ENCODE measurements at places on chromosomes 2 and 18.
A peak's percentile ranks its signal among the peaks of the same experiment; 100 is the strongest.

DNA sequence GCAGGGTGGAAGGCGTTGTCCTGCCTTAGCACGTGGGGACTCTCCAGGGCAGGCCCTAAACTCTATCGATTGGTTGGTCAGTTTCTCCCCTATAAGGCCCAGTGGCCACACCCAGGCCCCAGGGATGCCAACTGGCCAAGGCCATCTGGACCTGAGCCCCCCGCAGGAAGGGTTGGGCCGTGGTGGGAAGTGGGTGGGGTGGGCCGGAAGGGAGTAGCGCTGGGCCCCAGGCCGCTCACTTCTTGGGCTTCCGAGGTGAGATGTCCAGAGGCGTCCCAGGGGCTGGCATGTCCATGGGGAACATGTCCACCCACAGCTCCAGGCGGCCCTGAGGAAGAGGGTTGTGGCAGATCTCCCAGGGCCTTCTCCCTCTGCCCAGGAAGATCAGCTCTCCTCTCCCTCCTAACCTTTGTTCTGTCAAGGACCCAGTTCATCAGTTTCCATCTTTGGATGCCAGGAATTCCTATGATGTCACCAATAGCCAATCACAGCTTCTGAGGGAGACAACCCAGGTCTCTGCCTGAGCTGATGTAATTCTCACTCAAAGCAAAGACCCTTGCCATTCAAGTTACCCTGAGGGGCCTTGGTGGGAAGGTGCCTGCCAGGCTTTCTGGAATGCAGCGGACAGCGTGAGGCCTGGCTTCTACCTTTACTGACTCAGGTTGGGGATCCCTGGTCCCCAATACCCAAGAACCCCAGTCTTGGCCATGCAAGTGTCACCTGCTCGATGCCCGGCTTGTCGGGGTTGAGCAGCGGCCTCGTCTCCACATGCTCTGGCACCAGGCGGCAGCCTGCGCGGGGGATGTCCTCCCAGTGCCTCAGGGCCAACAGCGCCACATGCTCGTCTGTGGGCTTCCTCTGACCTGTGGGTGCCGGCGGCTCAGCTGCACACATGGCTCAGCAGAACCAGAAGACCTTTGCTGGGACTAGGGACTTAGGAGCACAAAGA, 14.4 kb downstream of the OTOF start:
- DNase-seq: no peak

GRCh38 chr2:187528042-187528441, 26.2 kb downstream of the TFPI start:
- DNase-seq: no peak

DNA sequence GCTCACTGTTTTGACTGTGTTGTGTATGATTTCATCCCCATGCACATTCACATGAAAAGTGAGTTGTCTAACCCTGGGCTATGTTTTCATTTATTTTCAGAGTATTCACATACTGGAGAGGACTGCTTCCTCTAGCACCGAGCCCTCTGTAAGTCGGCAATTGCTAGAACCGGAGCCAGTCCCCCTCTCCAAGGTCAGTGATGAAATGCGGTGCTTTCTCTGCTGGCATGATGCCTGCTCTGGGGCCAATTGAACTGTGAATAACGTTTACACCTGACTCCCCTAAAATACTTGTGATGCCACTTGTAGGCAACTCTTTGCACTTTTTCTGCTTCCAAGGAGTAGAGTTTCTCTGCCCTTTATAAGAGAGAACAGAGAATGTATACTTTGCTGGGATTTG, 126.9 kb downstream of the PRKRA start:
- DNase-seq: no peak

DNA sequence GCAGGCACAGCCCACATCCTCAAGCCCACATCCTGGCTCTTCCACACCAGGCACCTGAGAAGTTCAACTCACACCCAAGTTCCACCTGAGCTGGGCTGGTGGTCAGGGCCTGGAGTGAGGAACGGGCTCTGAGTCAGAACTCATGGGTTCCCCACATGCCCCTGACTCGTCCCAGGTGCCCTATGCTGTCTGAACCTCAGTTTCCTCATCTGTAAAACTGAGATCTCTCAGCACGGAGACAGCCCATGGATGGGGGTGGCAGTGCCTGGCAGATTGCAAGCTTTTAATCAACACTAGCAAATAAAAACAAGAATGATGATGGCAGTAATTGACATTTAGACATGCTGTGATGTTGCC, 307.8 kb downstream of the NDUFA10 start:
- no peak for DNase-seq

GRCh38 chr2:163736433-163737189, 803 bp upstream of the FIGN start:
- peak; percentile 9 for DNase-seq

GRCh38 chr2:160043265-160043664, 19.1 kb downstream of the PLA2R1 start:
- DNase-seq: no peak

DNA sequence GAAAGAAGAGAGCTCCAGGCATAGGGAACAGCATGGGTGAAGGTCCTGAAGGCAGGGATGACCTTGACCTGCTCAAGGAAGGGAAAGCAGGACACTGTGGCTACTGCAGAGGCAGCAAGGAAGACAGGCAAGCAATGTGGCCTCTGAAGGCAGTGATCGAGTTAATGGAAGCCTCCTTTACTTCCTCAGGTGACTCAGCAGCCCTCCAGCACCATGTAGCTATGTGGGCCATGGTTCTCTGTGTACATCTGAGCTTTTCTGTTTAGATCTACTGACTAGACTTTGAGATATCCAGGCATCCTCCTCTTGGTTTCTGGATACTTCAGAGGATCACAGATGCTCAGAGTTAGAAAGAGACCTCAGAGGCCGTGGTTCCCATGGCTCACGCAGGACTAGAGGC, 107.3 kb upstream of the PID1 start:
- DNase-seq: no peak

- no peak for DNase-seq
These were observed 61.4 kb downstream of the CCDC148 start for GRCh38 chr2:158395166-158395565.

GRCh38 chr2:176732780-176733179, 463.5 kb downstream of the MTX2 start:
- DNase-seq: no peak

DNA sequence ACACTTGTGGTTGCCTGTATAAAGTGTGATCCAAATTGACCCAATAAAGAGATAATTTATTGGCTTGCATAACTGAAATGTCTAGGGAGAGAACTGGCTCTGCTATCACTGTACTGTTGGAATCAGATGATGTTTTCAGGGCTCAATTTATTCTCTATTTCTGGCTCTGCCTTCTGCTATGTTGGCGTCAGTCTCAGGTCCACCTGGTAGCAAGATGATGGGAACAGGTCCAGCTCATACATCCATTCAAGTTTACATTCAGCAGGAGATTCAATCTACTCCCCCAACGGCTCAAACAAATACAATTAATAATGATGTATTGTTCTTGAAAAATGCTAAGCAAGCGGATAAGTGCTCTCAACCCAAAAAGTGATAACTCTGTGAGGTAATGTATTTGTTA, 297.7 kb upstream of the SYT4 start:
- no peak for DNase-seq

- no peak for DNase-seq
These were observed 175.3 kb downstream of the PDE11A start for GRCh38 chr2:177897278-177897677.

- DNase-seq: no peak
These were observed 233.1 kb upstream of the MEX3C start for GRCh38 chr18:51430538-51430937.

GRCh38 chr2:176107731-176108181, 676 bp downstream of the HOXD11 start:
- no peak for DNase-seq

GRCh38 chr18:49332706-49333406, 127.6 kb downstream of the DYM start:
- DNase-seq: no peak

DNA sequence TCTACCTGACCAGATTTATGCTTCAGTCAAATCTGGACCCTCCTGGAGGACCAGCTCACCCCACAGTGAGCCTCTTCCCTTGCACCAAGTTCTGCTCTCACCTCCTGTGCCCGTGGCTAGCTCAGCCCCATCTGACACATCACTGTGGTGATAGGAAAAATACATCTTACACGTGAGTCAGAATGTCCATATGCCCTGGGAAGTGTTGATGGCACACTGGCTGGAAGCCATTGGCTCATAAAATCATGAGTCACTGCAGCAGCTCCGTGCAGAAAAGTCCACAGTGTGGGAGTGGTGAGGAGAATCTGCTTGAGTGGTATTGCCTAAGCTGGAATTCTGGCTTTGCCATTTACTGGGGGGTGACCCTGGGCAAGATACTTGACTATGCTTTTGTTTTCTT, 42.6 kb upstream of the RAPGEF4 start:
- peak; percentile 83 for DNase-seq

DNA sequence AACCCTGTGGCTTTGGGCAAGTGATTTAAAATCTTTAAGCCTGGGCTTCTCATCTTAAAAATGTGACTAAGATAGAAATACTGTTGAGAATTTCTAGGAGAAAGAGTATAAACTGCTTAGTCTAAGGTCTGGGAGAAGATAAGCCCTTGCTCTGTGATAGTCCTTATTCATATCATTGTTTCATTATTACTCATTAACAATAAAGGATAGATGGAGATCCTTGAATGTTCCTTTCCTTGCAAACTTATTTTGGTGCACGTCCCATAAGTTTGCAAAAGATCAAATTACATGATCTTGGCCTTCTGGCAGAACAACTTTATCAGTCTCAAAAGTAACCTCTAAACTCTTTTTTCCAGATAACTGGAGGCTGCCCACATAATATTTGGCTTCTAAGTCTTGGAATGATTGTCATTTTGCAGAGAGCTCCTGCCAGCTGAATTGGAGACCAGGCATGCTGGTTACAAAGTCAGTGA, 138.3 kb downstream of the FAM124B start:
- no peak for DNase-seq

- no peak for DNase-seq
These were observed 46.2 kb downstream of the UNC80 start for GRCh38 chr2:209817844-209818271.

DNA sequence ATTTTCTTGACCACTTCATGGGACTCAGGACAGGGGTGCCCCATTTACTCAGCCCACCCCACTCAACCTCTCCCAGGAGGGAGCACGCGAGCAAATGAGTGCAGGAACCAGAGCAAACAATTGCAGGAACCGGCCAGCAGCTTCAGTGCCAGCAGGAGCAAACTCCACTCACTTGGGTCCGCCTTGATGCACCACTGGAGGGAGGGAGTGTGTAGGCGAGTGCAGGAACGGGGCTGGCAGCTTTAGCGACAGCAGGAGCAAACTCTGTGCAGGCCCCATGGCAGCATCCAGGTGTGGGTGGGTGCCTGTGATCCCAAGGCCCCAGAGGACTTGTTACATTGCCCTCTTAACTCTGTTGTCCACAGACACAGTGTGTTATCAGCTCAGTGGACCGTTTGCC, 1667.3 kb upstream of the CELF4 start:
- no peak for DNase-seq

- DNase-seq: no peak
These were observed 3.9 kb downstream of the IL18R1 start for GRCh38 chr2:102359527-102359926.

DNA sequence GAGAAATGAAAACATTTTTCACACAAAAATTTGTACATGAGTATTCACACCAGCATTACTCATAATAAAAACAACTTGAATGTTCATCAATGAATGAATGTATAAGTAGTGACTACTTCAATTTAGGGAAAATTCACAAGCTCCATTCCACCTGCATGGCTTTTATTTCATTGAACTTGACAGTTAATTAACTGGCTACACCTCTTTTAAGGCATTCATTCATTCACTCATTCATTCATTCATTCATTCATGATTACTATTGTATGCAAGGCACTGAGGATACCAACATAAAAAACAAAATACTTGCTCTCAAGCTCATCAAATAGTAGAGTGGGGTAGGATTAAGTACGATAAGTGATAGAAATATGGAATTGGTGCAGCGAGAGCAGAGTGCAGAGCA, 198.3 kb upstream of the DLGAP1 start:
- no peak for DNase-seq

DNA sequence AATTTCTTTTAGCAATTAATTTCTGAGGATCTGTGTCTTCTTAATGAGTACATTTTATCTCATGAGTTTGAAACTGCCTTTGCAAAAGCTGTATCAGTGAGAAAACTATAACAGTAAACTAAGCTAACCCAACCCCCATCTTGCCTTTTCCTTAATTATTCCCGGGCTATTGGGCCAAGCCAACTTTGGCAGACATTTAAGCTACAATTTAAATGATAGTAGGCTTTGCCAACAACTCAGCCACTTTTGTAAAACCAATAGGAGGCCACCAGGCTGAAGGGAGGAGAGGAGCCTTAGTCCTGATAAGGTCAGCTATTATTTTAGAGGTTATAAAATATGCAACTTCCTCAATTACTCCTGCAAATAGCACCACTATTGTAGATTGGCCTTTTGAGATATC, 218.0 kb upstream of the KCNJ3 start:
- DNase-seq: no peak

DNA sequence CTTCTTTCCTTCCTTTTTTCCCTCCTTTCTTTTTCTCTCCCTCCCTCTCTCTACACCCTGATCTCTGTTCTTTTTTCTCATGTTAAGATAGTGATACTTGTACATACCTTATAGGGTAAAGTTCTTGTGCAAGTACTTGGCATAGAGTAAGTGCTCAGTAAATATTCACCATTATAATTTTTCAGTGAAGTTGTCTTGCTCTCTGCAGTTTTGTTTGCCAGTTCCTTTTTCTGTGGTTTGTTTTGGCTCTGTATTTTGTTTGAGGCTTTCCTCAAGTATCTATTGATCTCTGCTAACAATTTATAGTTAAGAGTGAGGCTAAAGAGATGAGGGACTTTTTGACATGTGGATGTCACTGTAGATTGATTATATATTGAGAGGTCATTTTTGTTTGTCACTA, 48.0 kb downstream of the MTX2 start:
- no peak for DNase-seq

DNA sequence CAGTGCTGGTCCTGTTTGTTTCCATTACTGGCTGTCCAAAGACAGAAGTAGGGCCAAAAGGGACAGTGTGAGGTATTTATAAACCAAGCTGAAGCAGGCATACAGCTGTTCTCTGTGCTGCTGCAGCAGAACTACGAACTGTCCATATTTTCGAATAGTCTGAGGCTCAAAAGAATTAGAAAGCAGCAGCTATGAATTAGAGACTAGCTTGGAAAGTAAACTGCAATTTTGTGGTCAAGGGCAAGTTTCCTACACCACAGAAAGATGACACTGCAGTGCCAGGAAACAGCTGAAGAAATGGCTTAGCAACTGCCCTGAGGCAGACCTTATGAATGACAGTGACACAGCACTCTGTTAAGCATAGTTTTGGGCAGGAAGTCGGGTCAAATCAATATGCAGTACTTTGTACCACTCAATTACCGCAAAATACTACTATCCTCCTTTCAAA, 125.3 kb downstream of the TMEM131 start:
- DNase-seq: no peak

- DNase-seq: no peak
These were observed 85.8 kb upstream of the FAM237A start for GRCh38 chr2:206556357-206556949.
